ENCODE measurements at places on chromosomes 16 and 17. TPM values are rescaled to one million over a fixed set of nuclear protein-coding genes. Genes with fewer than 3 reads are reported as not detected.

TMC6 gene
- total RNA-seq = 39.3 TPM

OR3A3 gene
- total RNA-seq = not detected

ACSM2A gene
- total RNA-seq = not detected

TMC5 gene
- not detected for total RNA-seq

AXIN2 gene
- 3.5 TPM for total RNA-seq

HOXB1 gene
- not detected for total RNA-seq

KRT25 gene
- not detected for total RNA-seq

CEP295NL gene
- total RNA-seq = 2.7 TPM

MT4 gene
- not detected for total RNA-seq

TAC4 gene
- total RNA-seq = not detected

IL17C gene
- 0.39 TPM for total RNA-seq

KIF2B gene
- total RNA-seq = not detected

ADORA2B gene
- total RNA-seq = 7.9 TPM

SLFN14 gene
- not detected for total RNA-seq

PPY gene
- total RNA-seq = not detected

HSD11B2 gene
- total RNA-seq = not detected

CAPNS2 gene
- total RNA-seq = 0.98 TPM

BCAS3 gene
- 89.5 TPM for total RNA-seq

CRISPLD2 gene
- total RNA-seq = 254 TPM

LRRC3C gene
- total RNA-seq = not detected

EMP2 gene
- 67.5 TPM for total RNA-seq

TAX1BP3 gene
- 276 TPM for total RNA-seq

CTRL gene
- total RNA-seq = 0.79 TPM

NTN1 gene
- total RNA-seq = 0.65 TPM

KRT12 gene
- not detected for total RNA-seq

CLTC gene
- total RNA-seq = 313 TPM

ZFPM1 gene
- 5.5 TPM for total RNA-seq

SPECC1 gene
- 64.0 TPM for total RNA-seq

CD300A gene
- total RNA-seq = not detected

TVP23A gene
- not detected for total RNA-seq

TPSG1 gene
- total RNA-seq = not detected

FBXL19 gene
- 28.7 TPM for total RNA-seq

TMIGD1 gene
- total RNA-seq = not detected

PTX4 gene
- total RNA-seq = not detected

TPSD1 gene
- not detected for total RNA-seq

EXOC3L1 gene
- total RNA-seq = not detected

KRTAP3-1 gene
- total RNA-seq = not detected

CDC42EP4 gene
- 22.7 TPM for total RNA-seq

C1QTNF8 gene
- total RNA-seq = not detected

CBX4 gene
- total RNA-seq = 15.3 TPM

SLC52A1 gene
- 0.33 TPM for total RNA-seq

GPR139 gene
- not detected for total RNA-seq

PRAC2 gene
- total RNA-seq = not detected

ZG16B gene
- not detected for total RNA-seq

TBC1D3C gene
- total RNA-seq = not detected

Data from placental epithelial cell (primary cell).